ENCODE measurements at places on chromosomes 16 and 17.

GRCh38 chr16:30929167-30929566 is 5.8 kb downstream of the FBXL19 start:
- no peak for DNase-seq

DNA sequence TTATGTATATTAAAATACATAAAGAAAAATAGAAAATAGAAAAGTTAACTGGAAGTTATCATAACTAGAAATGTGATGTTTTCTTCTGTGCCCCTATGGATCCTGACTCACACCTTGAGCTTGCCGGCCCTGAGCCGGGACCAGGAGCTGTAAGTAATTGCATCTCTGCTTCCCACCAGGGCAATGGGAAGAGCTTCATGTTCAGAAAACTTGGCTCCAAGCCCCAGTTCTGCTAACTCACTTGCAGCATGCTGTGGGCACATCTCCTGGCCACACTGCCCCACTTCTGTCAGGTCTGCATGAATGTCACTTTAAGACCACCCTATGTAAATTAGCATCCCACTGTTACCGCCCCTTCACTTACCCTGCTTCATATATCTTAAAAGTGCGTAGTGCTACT is 37.2 kb downstream of the GNAO1 start:
- peak; percentile 9 for DNase-seq

DNA sequence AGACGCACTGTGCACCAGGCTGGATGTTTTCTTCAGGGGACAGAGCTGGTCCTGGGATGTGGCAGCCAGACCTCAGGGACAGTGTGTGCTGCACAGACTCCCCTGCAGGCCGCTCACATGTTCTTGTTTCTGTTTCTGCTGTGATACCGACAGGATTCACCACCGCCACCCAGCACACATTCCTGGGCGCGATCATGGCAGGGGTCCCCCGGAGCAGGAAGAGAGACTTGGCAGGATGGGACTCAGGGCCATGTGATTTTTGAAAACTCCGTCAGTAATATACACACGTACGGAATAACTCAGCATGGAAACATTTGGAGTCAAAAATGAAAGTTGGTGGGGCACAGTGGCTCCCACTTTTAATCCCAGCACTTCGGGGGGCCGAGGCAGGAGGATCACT is 79.0 kb downstream of the HAPSTR1 start:
- no peak for DNase-seq

- no peak for DNase-seq
These were observed 6.3 kb upstream of the RAB37 start for GRCh38 chr17:74730491-74731346.

DNA sequence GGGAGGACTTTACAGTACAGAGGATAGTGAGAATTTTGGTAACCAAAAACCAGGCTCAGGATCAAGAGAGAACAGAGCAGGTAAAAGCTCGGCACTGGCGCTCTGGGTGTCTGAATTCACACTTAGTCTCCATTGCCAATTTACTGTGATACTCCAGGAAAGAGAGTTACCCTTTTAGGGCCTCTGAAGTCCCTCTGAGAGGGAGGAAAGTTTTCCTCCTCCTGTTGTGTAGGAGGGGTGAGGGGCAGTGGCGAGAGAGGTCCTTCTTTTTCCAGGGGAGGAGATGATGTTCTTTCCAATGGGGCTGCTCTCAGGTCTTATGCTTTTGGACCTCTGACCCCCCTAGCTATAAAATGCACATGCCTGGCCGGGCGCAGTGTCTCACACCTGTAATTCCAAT is 5.4 kb upstream of the TNS4 start:
- DNase-seq = no peak

GRCh38 chr16:71328151-71328550 is 30.4 kb upstream of the CALB2 start:
- DNase-seq = no peak

GRCh38 chr16:11394593-11394960 is 49.3 kb downstream of the RMI2 start:
- no peak for DNase-seq

DNA sequence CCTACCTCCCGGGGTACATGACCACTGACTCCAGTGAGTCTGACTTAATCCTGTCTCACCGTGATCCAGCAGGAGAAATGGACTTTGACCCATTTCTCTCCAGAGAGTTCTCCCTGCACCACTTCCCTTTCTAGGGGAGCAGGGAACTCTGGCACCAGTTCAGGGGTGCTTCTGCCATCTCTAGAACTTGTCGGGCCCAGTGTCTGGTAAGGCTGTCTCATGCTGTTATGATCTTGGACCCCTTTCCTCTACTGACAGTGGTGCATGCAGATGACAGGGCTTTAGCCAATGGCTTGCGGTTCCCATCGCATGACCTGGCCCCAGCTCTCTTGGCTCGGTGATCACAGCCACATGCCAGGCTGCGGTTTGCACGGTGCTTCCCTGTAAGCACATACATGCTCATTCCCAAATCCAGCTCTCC is 62.0 kb downstream of the SLC39A11 start:
- DNase-seq = peak; percentile 53

GRCh38 chr16:81784072-81784795 is 5.1 kb downstream of the PLCG2 start:
- DNase-seq = peak; percentile 78

Measured in NCI-H69 (cell line).